Astrocyte (in vitro differentiated cells and primary cell): ENCODE measurements at places on chromosomes 11 and 22. TPM values are rescaled to one million over a fixed set of nuclear protein-coding genes. Genes with fewer than 3 reads are reported as not detected.

The OR52I1 gene
- total RNA-seq, result not detected in 2 replicates

The NDUFS3 gene
- 80.7 and 88.7 TPM in 2 replicates for total RNA-seq

The ROBO4 gene
- 0.25 TPM in 1 of 2 replicates, not detected in the other for total RNA-seq

The TTLL12 gene
- total RNA-seq, result 21.4 and 21.6 TPM in 2 replicates

The SERPING1 gene
- 62.5 and 92.1 TPM in 2 replicates for total RNA-seq

The ARHGAP20 gene
- 0.11 and 0.19 TPM in 2 replicates for total RNA-seq

DNA sequence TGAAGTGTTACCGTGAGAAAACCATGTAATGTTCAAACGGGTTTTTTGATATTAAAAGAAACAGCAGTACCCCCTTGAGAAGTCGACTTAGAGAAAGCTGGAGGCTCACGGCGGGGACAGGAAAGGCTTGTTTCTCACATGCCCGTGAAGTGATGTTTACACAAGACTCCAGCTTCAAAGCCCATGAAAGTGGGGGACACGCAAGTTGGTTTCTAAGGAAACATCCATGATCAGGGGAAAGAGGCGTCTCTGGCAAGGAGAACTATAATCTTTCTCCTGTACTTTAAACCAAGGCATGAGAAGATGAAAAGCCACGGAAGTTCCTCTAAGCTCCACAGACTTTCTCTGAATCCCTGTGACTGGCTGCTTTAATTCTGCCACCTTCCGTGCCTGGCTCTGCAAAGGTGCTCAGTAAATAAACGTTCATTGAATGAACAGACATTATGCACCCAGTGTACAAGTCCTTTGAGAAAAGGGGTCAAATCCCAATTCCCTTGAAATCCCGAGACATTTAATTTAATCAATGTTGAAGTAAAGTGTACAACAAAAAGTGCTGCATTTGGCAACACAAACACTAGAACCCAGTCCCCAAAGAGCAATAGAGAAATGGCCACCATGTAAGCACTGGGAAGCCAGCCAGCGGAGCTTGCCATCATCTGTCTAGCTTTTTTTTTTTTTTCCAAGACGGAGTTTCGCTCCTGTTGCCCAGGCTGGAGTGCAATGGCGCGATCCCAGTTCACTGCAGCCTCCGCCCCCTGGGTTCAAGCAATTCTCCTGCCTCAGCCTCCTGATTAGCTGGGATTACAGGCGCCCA, 58.7 kb downstream of the AHNAK start:
- H3K27ac ChIP-seq, result no peak overlapping the region
- peaks cover 3% of the 10 kb centered on the region for H3K4me1 ChIP-seq
- no peaks in the 10 kb centered on the region for H3K27me3 ChIP-seq
- no peak for DNase-seq
- no peaks in the 10 kb centered on the region for H3K36me3 ChIP-seq

DNA sequence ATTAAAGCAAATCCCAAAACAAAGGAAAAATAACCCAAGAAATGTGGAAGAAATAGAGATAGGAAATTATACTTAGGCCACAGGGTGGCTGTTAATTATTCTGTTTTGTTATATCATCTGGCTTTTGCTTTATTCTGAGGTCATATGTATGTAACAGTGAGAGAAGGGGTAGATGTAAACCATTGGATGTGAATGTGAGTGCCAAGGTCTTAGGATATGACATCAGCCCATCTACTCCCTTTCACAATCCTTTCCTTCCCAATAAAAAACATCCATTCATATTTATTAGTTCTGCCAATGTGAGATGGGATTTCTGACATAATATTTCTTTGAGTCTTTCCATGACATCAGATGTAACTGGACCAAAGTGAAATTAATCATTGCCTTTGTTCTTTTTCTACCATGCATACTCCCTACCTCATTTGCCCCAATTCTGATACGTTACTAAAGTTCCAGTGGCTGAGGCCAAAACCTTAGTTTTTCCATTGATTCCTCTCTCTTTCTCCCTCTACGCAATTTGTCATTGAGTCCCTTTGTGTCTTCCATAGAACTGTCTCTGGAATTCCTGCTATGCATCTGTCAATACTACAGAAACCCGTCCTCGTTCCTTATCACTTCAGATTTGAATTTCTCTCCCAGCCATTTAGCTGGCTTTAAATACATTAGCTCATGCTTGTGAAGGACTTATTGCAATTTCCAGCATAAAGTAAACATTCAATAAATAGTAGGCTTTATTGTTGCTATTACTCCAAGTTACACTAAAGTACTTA, 170.3 kb downstream of the ARHGAP42 start:
- H3K4me3 ChIP-seq, result no peak overlapping the region
- no peaks in the 10 kb centered on the region for H3K36me3 ChIP-seq
- H3K27ac ChIP-seq, result no peak overlapping the region
- no peaks in the 10 kb centered on the region for H3K4me1 ChIP-seq
- DNase-seq, result no peak

DNA sequence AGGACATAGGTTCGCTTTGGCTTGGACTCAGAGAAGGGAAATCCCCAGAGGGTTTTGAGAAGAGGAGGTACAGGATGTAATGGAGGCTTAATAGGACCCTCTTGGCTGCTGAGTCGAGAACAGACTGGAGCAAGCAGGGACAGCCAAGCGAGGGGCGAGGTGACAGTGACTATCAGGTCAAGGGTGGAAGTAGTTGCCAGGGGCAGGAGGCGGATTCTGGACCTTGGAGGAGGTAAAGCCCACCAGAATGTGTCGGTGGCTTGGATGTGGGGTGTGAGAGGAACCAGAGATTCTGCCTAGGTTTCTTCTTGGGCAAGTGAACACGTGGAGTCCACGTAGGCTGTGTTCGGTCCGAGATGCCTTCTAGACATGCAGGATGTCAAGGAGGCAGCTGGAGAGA, 4.4 kb downstream of the TRMT112 start:
- H3K27ac ChIP-seq, result no peak overlapping the region
- no peaks in the 10 kb centered on the region for H3K27me3 ChIP-seq
- no peak overlapping the region for H3K4me3 ChIP-seq
- no peaks in the 10 kb centered on the region for H3K4me1 ChIP-seq
- DNase-seq, result no peak

- H3K27me3 ChIP-seq, result peaks cover 2% of the 10 kb centered on the region
- H3K4me3 ChIP-seq, result no peak overlapping the region
- no peaks in the 10 kb centered on the region for H3K4me1 ChIP-seq
- H3K36me3 ChIP-seq, result no peaks in the 10 kb centered on the region
- no peak overlapping the region for H3K27ac ChIP-seq
- DNase-seq, result no peak
These were observed 30.7 kb upstream of the CLDN5 start for GRCh38 chr22:19554834-19555404.

DNA sequence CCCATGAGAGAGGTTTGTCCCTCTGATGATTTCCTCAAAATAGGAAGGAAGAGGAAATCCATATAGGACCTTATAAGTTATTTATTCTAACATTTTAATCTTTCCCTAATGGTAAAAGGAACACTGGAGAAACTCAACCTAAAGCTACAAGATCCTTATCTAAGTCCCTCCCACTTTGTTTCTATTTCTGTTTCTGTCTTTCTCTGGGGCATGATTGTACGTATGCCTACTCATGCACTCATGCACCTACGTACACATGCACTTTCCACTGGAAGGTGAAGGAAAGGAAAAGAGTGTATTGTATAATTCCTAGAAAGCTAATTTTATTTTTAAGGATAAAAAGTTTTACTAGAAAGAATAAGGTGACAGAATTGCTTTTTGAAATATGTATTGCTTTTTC, 125.0 kb downstream of the RAB38 start:
- no peaks in the 10 kb centered on the region for H3K27me3 ChIP-seq
- H3K4me1 ChIP-seq, result no peaks in the 10 kb centered on the region
- no peak overlapping the region for H3K4me3 ChIP-seq
- no peak overlapping the region for H3K27ac ChIP-seq

DNA sequence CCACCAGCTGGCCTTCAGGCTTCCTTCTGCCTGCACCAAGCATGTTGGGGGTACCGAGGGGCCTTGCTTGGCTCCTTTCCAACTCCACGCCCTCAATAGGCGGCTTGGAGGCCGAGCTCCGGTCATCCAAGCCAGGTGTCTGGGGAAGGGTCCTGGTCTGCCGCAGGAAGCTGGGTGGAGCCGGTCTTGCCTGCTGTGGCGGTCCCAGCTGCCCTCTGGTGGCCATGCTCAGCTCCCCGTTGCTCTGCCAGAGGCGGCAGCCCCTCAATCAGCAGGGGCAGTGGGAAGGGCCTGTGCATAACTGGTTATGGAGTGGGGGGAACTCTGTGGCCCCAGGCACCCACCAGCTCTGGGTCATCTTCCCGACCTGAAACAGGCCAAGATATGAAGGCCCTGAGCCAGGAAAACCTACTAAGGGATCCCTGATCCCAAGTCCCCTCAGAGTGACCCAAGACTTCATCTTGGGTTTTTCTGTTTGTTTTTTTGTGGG, 3.2 kb downstream of the ARVCF start:
- no peak overlapping the region for H3K27ac ChIP-seq
- DNase-seq, result peak; percentile 20
- H3K36me3 ChIP-seq, result no peaks in the 10 kb centered on the region
- H3K4me1 ChIP-seq, result peaks cover 3% of the 10 kb centered on the region

- H3K4me1 ChIP-seq, result peaks cover 24% of the 10 kb centered on the region
- DNase-seq, result peak; percentile 83
- peak overlapping the region; percentile 96 for H3K27ac ChIP-seq
- H3K36me3 ChIP-seq, result no peaks in the 10 kb centered on the region
- H3K27me3 ChIP-seq, result no peaks in the 10 kb centered on the region
- H3K4me3 ChIP-seq, result no peak overlapping the region
These were observed 6.1 kb upstream of the ARAP1 start for GRCh38 chr11:72758304-72758689.

GRCh38 chr11:76666408-76666807, 4.1 kb downstream of the LRRC32 start:
- H3K27ac ChIP-seq, result no peak overlapping the region
- H3K36me3 ChIP-seq, result no peaks in the 10 kb centered on the region
- peaks cover 23% of the 10 kb centered on the region for H3K4me1 ChIP-seq
- DNase-seq, result no peak

DNA sequence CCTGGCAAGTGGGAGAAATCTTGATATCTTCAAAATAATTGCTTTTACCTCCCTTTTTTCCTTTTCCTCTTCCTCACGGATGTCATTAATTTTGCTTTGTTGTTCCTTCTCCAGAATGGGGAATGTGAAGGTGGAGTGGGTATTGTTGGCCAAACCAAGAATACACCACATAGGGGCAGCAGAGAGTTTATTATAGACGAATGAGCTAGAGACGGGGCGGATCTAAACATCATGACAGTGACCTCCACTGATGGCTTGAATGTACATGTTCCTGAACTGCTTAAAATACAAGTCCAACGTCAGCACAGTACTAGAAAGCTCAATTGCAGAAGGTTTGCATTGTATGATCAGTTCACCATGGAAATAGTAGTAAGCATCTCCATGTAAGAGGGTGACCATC, 122.3 kb upstream of the SNX19 start:
- no peak for DNase-seq
- H3K27me3 ChIP-seq, result no peaks in the 10 kb centered on the region
- no peaks in the 10 kb centered on the region for H3K36me3 ChIP-seq
- H3K27ac ChIP-seq, result no peak overlapping the region
- no peak overlapping the region for H3K4me3 ChIP-seq

GRCh38 chr11:96242191-96242847, 100.7 kb downstream of the MAML2 start:
- no peak for DNase-seq
- peak overlapping the region; percentile 53 for H3K4me3 ChIP-seq
- H3K27ac ChIP-seq, result peak overlapping the region; percentile 92
- no peaks in the 10 kb centered on the region for H3K27me3 ChIP-seq
- no peaks in the 10 kb centered on the region for H3K36me3 ChIP-seq

- H3K27ac ChIP-seq, result no peak overlapping the region
- H3K36me3 ChIP-seq, result no peaks in the 10 kb centered on the region
- no peaks in the 10 kb centered on the region for H3K4me1 ChIP-seq
These were observed 8.7 kb downstream of the SLC16A8 start for GRCh38 chr22:38075105-38075825.

GRCh38 chr11:69485337-69486041, 4.0 kb downstream of the LINC01488 start:
- no peaks in the 10 kb centered on the region for H3K36me3 ChIP-seq
- H3K4me1 ChIP-seq, result peaks cover 1% of the 10 kb centered on the region
- H3K4me3 ChIP-seq, result no peak overlapping the region
- no peak overlapping the region for H3K27ac ChIP-seq

DNA sequence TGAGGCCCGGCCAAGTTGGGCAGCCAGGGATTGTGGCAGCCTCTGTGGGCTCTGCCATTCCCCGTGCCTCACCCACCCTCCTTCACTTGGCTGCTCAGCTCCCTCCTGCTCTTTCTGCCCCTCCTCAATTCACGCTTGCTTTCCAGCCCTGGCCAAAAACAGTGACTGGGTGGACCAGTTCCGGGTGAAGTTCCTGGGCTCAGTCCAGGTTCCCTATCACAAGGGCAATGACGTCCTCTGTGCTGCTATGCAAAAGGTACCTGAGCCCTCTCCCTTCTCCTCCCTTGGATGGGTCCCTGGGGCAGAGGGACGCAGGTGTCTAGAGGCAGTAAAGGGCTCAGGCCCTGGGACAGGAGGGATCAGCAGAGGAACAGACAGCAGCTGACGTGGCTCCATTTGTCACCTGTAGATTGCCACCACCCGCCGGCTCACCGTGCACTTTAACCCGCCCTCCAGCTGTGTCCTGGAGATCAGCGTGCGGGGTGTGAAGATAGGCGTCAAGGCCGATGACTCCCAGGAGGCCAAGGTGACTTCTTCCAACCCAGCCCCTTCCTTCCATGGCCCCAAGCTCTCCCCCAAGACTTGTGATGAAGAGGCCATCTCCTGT, 2.7 kb downstream of the FREY1 start:
- H3K36me3 ChIP-seq, result no peaks in the 10 kb centered on the region
- no peak overlapping the region for H3K4me3 ChIP-seq
- no peak overlapping the region for H3K27ac ChIP-seq
- no peaks in the 10 kb centered on the region for H3K27me3 ChIP-seq
- H3K4me1 ChIP-seq, result peaks cover 12% of the 10 kb centered on the region
- no peak for DNase-seq

DNA sequence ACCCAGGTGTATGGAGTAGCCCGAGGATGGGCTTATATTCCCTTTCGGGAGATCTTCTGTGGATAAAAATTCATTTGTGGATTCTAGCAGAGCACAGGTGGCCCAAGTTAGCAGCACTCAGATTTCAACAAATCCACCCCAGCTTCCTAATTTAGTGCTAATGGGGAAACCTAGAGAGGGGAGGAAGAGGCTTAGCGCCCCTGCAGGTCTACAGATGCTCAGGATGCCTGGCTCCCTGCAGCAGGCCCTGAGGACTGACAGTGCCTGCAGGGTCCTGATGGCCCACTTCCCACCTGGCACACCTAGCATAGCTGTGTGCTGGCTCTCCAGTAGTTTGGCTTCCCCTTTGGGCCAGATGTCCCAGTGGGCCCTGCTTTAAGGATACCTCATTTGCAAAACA, 6.5 kb downstream of the DGAT2 start:
- H3K27ac ChIP-seq, result no peak overlapping the region
- H3K4me1 ChIP-seq, result peaks cover 7% of the 10 kb centered on the region
- DNase-seq, result no peak
- peaks cover 12% of the 10 kb centered on the region for H3K27me3 ChIP-seq

DNA sequence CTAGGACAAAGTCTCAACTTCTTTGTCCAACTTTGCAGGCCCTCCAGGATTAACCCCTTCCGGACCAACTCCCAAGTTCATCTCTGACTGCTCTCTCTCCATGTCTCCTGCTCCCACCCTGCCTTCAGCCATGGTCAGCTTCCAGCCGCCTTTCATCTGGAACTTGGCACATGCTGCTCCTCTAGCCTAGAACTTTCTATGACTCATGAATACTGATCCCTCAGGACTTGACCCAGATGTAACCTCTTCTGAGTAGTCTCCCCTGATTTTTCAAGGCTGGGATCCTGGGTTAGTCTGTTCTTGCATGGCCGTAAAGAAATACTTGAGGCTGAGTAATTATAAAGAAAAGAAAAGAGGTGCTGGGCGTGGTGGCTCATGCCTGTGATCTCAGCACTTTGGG, 5.2 kb upstream of the SLC15A3 start:
- H3K27me3 ChIP-seq, result peaks cover 7% of the 10 kb centered on the region
- H3K4me1 ChIP-seq, result peaks cover 2% of the 10 kb centered on the region
- no peak overlapping the region for H3K4me3 ChIP-seq
- no peaks in the 10 kb centered on the region for H3K36me3 ChIP-seq
- peak; percentile 15 for DNase-seq
- no peak overlapping the region for H3K27ac ChIP-seq
